Aorta (tissue), 5 donors: ENCODE measurements at places on chromosomes 4 and X. TPM values are rescaled to one million over a fixed set of nuclear protein-coding genes. Genes with fewer than 3 reads are reported as not detected.

DNA sequence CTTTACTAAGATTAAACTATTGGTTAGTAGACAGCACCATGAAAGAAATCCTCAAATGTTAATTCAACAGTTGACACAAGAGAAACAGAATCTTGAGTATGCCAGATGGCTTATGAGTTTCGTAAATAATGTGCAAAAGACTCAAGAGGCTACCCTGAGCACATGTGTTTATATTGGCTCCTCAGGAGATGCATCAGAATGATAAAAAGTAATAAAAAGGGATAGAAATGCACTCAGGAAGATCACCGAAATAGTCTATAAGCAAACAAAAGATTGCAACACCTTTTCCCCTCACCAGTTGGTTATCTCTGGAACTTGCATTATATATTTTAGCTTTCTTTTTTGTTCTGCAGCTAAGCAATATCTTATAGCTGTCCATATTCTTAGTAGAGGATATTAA lies 84.4 kb downstream of the SCFD2 start:
- H3K36me3 ChIP-seq = no peaks in the 10 kb centered on the region
- no peaks in the 10 kb centered on the region for H3K4me1 ChIP-seq
- no peaks in the 10 kb centered on the region for H3K27me3 ChIP-seq
- DNase-seq = no peak
- no peak overlapping the region for H3K27ac ChIP-seq

DNA sequence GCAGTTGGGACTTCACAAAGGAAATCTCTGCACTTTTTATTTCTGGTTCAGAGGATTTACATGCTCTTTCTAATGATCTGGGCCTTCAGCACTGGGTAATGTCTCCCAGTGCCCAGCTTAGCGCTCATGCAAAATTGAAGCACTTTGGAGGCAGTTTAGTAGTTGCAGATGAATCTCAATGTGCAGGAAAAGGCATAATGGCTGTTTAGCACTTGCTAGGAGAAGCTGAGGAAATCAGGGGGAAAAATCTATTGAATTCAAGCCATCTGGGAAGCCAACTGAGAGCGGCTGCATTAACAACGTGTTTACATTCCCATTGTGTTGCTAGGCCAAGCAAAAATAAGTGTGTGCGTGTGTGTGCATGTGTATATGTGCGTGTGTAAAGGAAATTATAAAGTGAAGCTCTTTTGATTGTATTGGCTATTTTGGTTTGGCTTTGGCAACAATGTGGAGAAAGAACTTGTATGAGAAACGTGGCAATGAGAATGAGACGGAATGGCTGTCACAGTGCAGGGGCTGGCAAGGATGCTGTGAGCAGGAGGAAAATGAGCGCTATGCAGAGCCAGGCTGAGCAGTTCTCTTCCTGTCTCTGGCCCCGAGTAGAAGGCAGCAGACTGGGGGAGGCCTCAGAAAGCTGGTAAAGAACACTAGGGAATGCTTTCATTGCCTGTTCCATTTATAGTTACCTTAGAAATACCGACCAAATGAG lies 231.5 kb downstream of the UNC5C start:
- H3K4me3 ChIP-seq = no peak overlapping the region
- H3K27me3 ChIP-seq = no peaks in the 10 kb centered on the region
- no peak overlapping the region for H3K27ac ChIP-seq
- no peaks in the 10 kb centered on the region for H3K36me3 ChIP-seq
- no peak for DNase-seq

GRCh38 chr4:181219783-181220416 lies 1023.3 kb upstream of the TENM3 start:
- no peaks in the 10 kb centered on the region for H3K27me3 ChIP-seq
- no peak overlapping the region for H3K27ac ChIP-seq
- no peaks in the 10 kb centered on the region for H3K36me3 ChIP-seq
- no peak for DNase-seq
- no peak overlapping the region for H3K4me3 ChIP-seq
- no peaks in the 10 kb centered on the region for H3K4me1 ChIP-seq

DNA sequence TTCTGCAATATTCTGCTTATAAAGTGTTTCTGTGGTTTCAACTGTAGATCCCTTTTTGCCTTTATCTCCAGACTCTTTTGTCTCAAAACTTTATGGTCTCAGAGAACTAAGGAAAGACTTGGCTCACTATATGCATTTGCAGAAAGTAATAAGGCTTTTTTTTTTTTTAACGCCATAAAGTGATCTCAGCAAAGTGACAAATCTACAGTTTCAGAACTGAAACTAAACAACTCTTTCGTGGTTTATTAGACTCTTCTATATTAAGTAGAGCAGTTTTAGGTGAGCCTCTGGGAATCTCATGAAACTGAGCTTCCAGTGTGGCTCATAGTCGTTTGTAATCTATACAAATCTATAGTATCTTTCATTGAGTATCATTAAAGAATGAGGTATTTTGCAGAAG lies 15.3 kb downstream of the ATP7A start:
- no peak for DNase-seq
- no peaks in the 10 kb centered on the region for H3K27me3 ChIP-seq
- H3K27ac ChIP-seq = no peak overlapping the region
- no peak overlapping the region for H3K4me3 ChIP-seq

DNA sequence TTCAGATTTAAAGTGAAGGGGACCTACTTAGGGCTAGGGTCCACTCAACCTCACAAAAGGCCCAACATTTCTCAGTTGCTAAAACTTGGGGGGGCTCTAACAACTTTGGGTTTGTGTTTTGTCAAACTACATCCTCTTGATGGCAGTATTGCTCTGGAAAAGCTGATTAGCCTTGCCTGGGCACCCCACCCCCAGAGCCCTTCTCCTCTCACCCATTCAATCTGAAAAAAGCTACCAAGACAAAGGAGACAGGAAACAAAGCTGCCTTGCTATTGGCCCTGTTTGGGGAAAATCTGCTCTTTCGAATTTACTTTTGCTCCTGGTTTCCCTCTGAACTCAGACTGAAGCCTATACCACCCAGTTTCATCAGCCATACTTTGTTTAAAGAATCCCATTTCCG lies 195.2 kb upstream of the STK26 start:
- no peak overlapping the region for H3K27ac ChIP-seq
- H3K4me3 ChIP-seq = no peak overlapping the region
- H3K27me3 ChIP-seq = no peaks in the 10 kb centered on the region
- H3K36me3 ChIP-seq = no peaks in the 10 kb centered on the region
- H3K4me1 ChIP-seq = no peaks in the 10 kb centered on the region
- DNase-seq = no peak

GRCh38 chr4:45316257-45316656 lies 589.9 kb upstream of the GNPDA2 start:
- H3K4me1 ChIP-seq = no peaks in the 10 kb centered on the region
- no peaks in the 10 kb centered on the region for H3K27me3 ChIP-seq
- no peak overlapping the region for H3K4me3 ChIP-seq
- H3K27ac ChIP-seq = no peak overlapping the region
- no peaks in the 10 kb centered on the region for H3K36me3 ChIP-seq

DNA sequence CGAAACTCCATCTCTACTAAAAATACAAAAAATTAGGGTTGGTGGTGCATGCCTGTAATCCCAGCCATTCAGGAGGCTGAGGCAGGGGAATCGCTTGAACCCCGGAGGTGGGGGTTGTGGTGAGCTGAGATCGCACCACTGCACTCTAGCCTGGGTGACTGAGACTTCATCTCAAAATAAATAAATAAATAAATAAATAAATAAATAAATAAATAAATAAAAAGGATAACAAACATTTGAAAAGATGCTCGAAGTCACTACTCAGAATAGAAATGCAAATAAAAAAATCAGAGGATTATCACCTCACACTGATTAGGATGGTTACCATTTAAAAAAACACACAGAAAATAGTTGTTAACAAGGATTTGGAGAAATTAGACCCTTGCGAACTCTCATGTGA lies 73.8 kb downstream of the LARP1B start:
- H3K4me1 ChIP-seq = no peaks in the 10 kb centered on the region
- H3K4me3 ChIP-seq = no peak overlapping the region
- DNase-seq = no peak

GRCh38 chr4:62871078-62871477 lies 1538.2 kb downstream of the TECRL start:
- H3K27ac ChIP-seq = no peak overlapping the region
- H3K36me3 ChIP-seq = no peaks in the 10 kb centered on the region
- no peaks in the 10 kb centered on the region for H3K4me1 ChIP-seq
- DNase-seq = no peak
- no peak overlapping the region for H3K4me3 ChIP-seq

DNA sequence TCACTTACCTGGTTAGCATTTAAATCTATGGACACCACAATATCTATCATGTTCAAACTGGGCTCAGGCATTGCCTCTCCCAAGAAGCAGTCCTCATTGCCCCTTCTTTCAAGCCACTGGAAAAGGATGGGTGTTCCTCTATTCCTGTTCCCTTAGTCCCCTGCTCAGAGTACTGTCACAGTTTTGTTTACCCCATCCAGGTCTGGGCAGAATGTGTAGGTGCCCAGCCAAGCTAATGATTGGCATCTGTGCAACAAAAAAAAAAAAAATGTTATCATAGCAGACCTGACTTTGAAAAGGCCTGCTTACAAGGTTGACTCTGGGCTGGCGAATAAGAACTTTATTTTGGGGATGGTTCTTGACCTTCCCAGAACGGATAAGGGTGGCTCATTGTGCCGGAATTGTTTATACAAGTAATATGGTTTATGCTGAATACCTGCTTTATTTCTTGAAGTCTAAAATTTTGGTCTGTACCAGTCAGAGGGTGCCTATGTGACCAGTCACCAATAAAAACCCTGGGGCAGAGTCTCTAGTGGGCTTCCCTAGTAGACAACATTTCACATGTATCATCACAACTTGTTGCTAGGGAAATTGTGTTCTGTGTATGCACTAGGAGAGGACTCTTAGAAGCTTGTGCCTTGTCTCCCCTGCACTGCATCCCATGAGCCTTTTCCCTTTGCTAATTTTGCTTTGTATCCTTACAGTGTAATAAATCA lies 47.9 kb downstream of the JADE3 start:
- DNase-seq = no peak
- H3K36me3 ChIP-seq = no peaks in the 10 kb centered on the region
- H3K27ac ChIP-seq = no peak overlapping the region
- H3K4me1 ChIP-seq = no peaks in the 10 kb centered on the region
- H3K4me3 ChIP-seq = no peak overlapping the region
- H3K27me3 ChIP-seq = no peaks in the 10 kb centered on the region

GRCh38 chrX:149630681-149631233 lies 835 bp downstream of the TMEM185A start:
- no peaks in the 10 kb centered on the region for H3K4me1 ChIP-seq
- H3K27ac ChIP-seq = no peak overlapping the region
- no peaks in the 10 kb centered on the region for H3K27me3 ChIP-seq

DNA sequence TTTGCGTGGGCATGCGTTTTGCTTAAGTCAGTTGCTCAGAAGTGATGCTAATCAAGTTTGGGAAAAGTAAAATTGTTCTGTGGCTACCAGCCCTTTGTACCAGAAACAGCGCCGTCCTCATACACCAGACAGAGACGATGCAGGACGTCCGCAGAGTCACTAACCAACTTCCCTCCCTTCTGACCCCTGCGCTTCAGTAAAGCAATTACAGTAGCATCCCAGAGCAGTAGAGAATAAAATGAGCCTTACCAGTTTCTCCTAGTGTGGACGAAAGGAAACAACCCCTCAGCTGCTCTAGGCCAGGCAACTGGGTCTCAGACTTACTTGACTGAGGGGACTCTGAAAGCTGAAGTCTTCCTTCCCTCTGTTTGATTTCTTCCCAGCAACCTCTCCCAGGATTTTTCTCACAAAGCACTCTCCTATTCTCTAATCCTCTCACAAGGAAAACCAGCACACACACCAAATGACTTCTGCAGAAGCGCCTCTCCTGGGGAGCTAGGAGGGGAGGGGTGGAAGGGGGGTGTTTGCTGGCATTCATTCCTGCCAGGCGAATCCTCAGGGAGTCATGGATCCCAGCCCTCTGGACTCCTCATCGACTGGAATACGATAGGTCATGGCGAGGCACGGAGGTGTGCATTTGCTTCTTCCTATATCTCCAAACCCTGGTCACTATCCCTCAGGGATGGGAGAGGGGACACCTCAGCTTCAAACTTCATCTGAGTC lies 56.0 kb upstream of the MID1 start:
- no peak overlapping the region for H3K4me3 ChIP-seq
- H3K27me3 ChIP-seq = no peaks in the 10 kb centered on the region
- no peak for DNase-seq
- no peak overlapping the region for H3K27ac ChIP-seq
- no peaks in the 10 kb centered on the region for H3K4me1 ChIP-seq

- no peak overlapping the region for H3K4me3 ChIP-seq
- no peaks in the 10 kb centered on the region for H3K4me1 ChIP-seq
- H3K27me3 ChIP-seq = no peaks in the 10 kb centered on the region
- DNase-seq = peak; percentile 84
- no peak overlapping the region for H3K27ac ChIP-seq
Measured at GRCh38 chrX:72121383-72121782, 10.3 kb downstream of the RTL5 start.

DNA sequence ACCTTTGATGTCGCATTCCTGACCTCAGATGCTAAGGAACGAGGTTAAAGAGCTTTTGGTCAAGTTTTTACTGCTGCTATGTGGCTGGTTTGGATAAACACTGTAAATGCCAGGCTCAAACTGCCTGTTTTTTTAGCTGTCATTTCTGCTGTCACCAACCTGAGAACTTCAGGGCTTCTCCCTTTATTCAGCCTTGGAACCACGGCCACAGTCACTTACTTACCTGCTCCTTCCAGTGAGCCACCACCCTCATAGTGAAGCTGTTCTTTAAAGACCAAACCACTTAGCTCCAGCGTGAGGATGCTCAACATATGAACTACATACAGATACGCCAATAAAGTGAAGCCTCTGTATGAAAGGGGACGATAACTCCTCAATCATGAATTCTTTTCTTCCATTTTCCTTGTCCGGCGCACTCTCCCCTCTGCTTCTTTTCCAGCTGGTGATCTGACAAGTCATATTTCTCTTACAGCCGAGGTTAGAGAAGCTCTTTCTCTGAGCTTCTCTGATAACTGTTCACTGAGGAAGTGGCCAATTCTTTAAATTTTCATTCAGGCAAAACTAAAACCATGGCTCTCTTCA lies 152.8 kb upstream of the ANK2 start:
- H3K4me1 ChIP-seq = no peaks in the 10 kb centered on the region
- H3K36me3 ChIP-seq = no peaks in the 10 kb centered on the region
- H3K27ac ChIP-seq = no peak overlapping the region
- H3K27me3 ChIP-seq = no peaks in the 10 kb centered on the region

Gene ZDHHC9
- total RNA-seq = 21.3 TPM

Gene CT45A1
- not detected for total RNA-seq

Gene APELA
- total RNA-seq = not detected

Gene PABPC4L
- total RNA-seq = 3.9 TPM

Gene PAGE2B
- total RNA-seq = not detected

Gene KCNIP4
- not detected for total RNA-seq

Gene CXorf66
- not detected for total RNA-seq

Gene LRP2BP
- 1.8 TPM for total RNA-seq

Gene MAGEA8
- total RNA-seq = not detected

Gene TAF1
- total RNA-seq = 45.0 TPM
